SK-N-DZ (cell line): ENCODE measurements at places on chromosomes 12 and 14.

DNA sequence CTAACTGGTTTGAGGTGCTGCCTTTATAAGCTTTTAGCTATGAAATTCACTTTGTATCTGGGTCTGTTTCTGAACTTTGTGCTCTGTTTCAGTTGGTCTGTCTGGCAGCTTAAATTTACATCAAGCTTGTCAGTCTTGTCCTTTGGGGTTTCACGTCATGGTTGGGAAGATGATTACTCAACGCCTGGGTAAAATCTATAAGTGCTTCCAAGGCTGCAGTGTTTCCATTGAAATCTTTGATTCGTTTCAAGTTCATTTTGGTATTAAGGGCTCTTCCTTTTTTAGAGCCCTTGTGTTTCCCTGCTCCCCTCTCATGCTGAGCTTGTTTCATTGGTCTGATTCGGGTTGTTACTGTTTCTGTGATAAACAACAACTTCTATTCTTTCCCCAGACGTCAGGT, 58.2 kb downstream of the FBXW8 start:
- no peak for DNase-seq

- DNase-seq, result no peak
These were observed 1.2 kb downstream of the ANKRD9 start for GRCh38 chr14:102508410-102508773.

- DNase-seq, result no peak
These were observed 108.1 kb upstream of the HIF1A start for GRCh38 chr14:61587081-61587713.

DNA sequence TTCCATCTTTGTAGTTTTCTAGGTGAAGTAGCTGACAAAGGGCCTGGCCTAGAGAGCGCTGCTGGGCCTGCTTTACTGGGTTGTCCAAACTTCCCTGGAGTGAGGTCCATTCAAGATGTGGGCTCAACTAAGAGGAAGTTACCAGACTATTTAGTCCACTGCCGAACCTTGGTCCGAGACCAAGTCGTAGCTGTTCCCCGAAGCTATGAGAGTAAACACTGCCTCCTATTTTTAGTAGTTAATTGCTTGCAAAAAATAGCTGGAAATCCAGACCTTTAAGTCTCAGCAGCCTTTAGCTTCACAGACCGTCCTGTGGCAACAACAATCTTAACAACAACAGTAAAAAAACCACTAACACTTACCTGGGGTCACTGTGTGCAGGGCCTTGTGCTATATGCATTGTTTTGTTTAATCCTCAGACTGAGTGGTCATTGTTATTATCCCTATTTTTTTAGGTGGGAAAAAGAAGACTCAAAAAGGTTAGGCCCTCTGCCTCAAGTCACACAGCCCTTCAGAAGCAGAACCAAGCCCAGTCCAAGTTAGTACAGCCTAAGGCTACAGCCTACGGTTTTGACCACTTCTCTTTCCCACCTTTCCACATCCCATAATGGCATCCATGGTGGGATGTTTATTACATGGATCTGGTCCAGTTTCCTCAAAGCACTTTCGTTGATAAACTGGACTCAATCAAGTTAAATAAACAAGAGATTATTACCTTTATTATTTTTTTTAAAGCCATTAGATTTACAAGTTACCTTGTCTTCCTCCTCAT, 30.6 kb downstream of the SOCS2 start:
- DNase-seq, result no peak

- DNase-seq, result no peak
These were observed 121.1 kb downstream of the PLXNC1 start for GRCh38 chr12:94269316-94269999.

GRCh38 chr14:64704143-64704742, at the start of gene PLEKHG3:
Gene PLEKHG3 (plus strand): TSS chr14:64704424. CDS start chr14:64727632, 23,208 bp downstream.
- DNase-seq, result peak; percentile 68
